ENCODE measurements at places on chromosomes 2 and 18. TPM values are rescaled to one million over a fixed set of nuclear protein-coding genes. Genes with fewer than 3 reads are reported as not detected.

DNA sequence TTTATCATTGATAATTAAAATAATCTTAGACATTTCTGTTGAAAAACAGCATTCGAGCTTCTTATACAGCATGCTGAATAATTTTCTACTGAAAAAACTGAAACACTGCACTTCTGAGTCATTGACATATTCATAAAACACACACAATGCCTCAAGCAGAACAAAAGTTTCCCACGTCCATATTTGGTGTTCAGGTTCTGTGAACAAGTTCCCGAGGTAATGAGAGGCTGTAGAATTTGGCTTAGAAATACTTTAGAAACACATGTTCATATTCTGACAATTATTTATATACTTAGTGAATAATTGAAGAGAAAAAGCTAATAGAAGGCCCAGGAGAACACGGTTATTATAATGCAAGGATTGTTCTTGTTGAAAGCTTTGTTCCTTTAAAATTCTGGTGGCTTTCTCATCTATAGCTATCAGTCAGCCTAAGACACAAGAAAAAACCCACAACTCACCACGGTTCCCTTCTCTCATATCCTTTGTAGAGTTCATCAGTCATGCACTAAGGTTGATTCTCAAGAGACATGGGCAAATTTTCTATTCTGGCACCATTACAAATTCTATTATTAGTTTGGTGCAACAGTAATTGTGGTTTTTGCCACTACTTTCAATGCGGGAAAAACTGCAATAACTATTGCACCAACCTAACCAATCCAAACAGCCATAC is 194.4 kb downstream of the TMX3 start:
- no peak for DNase-seq
- H3K36me3 ChIP-seq = no peaks in the 10 kb centered on the region
- H3K4me3 ChIP-seq = no peak overlapping the region

DNA sequence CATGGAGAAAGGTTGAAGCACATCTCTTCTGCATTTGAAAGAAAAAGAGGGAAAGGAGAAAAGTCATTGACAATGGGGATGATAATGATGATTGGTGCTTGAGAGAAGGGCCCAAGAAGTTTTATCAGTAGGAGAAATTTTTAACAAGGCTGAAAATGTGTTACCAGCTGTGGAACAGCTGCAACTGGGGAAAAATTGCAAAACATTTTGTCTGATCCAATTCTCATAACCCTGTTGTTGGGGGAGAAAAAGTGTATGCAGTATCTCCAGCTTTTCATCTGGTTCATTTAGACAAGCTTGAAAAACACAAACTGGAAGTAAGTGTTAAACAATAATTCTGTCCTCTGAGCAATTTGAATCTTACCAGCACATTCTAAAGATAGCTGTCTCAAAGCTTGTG is 92.7 kb downstream of the CSRNP3 start:
- no peak overlapping the region for H3K4me3 ChIP-seq
- no peaks in the 10 kb centered on the region for H3K4me1 ChIP-seq
- H3K27me3 ChIP-seq = peaks cover 17% of the 10 kb centered on the region

The PHOSPHO2 gene
- total RNA-seq = 4.4 TPM

GRCh38 chr2:104774631-104775030 is 79.3 kb upstream of the POU3F3 start:
- no peak overlapping the region for H3K4me3 ChIP-seq
- H3K27me3 ChIP-seq = peaks cover 32% of the 10 kb centered on the region
- H3K36me3 ChIP-seq = no peaks in the 10 kb centered on the region

- H3K4me1 ChIP-seq = no peaks in the 10 kb centered on the region
- peaks cover 16% of the 10 kb centered on the region for H3K27me3 ChIP-seq
- no peak overlapping the region for H3K4me3 ChIP-seq
- H3K36me3 ChIP-seq = no peaks in the 10 kb centered on the region
- H3K27ac ChIP-seq = no peak overlapping the region
These were observed 164.8 kb downstream of the METTL4 start for GRCh38 chr18:2406544-2406943.

DNA sequence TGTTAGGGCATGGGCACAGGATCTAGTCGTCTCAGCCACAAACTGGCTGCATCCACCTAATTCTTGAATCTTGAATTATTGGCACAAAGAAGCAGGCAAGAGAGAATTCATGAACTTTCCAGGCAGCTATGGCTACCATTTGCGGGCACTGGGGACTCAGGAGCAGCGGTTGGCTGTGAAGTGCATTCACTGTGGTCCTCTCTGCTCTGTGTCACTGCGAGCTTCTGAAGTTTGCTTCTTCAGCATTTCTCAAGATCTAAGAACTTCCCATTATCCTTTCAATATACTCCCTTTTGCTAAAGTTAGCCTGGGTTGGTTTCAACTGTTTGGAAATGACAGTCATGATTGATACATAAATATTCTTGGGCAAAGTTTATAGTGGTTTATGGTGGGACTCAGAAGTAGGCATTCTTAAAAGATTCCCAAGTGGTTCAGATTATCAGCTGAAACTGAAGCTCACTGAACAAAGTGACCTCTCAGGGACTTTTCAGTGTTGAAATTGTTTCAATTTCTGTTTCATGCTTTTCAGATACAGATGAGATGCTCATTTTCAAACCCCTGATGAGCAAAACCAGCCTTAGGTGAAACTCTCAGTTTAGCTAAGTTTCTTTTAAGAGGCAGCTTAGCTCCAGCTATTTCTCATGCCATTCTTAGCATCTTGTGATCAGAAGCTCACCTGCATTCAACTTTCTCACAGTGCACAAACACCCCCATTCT is 1258.3 kb upstream of the GYPC start:
- H3K27me3 ChIP-seq = no peaks in the 10 kb centered on the region
- H3K4me1 ChIP-seq = no peaks in the 10 kb centered on the region
- no peaks in the 10 kb centered on the region for H3K36me3 ChIP-seq

GRCh38 chr2:217096474-217097225 is 236.8 kb upstream of the TNP1 start:
- peak overlapping the region; percentile 52 for H3K27ac ChIP-seq
- H3K4me1 ChIP-seq = peaks cover 36% of the 10 kb centered on the region
- H3K36me3 ChIP-seq = no peaks in the 10 kb centered on the region
- H3K4me3 ChIP-seq = no peak overlapping the region
- DNase-seq = no peak
- H3K27me3 ChIP-seq = peaks cover 12% of the 10 kb centered on the region

- DNase-seq = no peak
- H3K4me3 ChIP-seq = no peak overlapping the region
- H3K4me1 ChIP-seq = no peaks in the 10 kb centered on the region
- H3K27ac ChIP-seq = no peak overlapping the region
- no peaks in the 10 kb centered on the region for H3K36me3 ChIP-seq
- H3K27me3 ChIP-seq = peaks cover 36% of the 10 kb centered on the region
These were observed 256.3 kb upstream of the PKDCC start for GRCh38 chr2:41791523-41791922.

DNA sequence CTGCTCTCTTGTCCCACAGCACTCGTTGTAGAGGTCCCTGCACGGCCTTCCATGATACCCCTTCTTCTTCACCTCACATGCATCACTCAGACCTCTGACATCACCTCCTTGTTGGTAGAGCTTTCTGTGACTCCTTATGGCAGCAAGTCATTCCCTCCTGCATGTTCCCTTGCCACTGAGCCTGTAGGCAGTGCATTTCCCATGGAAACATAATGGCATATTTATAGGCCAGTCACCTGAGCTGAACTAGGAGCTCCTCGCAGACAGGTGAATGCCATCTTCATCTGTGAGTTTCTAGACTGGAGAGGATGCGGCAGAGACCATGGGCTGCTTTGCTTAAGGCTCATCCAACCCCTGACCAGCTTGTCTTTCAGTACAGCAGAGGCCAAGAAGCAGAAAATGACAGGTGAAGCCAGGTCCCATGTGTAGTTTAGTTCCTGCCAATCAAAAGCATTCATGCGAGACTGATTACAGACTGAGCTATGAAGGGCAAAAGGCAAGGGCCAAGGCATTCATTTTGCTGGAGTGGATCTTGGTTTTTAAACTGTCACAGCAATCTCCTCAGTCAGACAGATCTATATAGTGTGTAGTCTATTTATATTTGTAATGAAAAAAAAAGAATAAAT is 59.4 kb upstream of the NEDD4L start:
- H3K4me3 ChIP-seq = no peak overlapping the region
- no peaks in the 10 kb centered on the region for H3K36me3 ChIP-seq
- no peak for DNase-seq

- H3K27me3 ChIP-seq = peaks cover 11% of the 10 kb centered on the region
- H3K4me3 ChIP-seq = no peak overlapping the region
- H3K4me1 ChIP-seq = peaks cover 18% of the 10 kb centered on the region
These were observed 45.7 kb upstream of the RAPH1 start for GRCh38 chr2:203580844-203581243.

DNA sequence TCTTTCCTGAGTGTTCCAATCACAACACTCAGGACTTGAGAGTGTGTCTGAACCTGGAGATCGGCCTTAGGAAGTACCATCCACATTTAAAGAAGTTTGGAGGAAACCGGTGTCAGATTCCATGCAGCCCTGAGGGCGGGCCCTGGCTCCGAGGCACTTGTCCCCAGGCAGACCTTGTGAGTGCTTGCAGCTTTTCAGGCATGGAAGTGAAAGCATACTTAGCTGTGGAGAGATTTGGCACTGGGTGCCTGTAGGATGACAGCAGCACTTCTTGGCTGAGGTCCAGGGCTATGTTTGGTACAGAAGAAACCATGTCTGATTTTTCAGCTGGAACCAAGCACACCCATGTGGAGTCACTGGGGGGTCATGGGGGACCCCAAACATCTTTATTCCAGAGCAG is 230.8 kb downstream of the SEPTIN10 start:
- peaks cover 2% of the 10 kb centered on the region for H3K4me1 ChIP-seq
- H3K27me3 ChIP-seq = peaks cover 2% of the 10 kb centered on the region
- H3K27ac ChIP-seq = no peak overlapping the region
- DNase-seq = no peak
- no peak overlapping the region for H3K4me3 ChIP-seq
- no peaks in the 10 kb centered on the region for H3K36me3 ChIP-seq

- peak overlapping the region; percentile 88 for H3K27ac ChIP-seq
- no peaks in the 10 kb centered on the region for H3K27me3 ChIP-seq
- H3K4me3 ChIP-seq = peak overlapping the region; percentile 86
- H3K36me3 ChIP-seq = no peaks in the 10 kb centered on the region
- DNase-seq = no peak
These were observed 162.1 kb downstream of the UBE2E3 start for GRCh38 chr2:181142514-181142913.

GRCh38 chr2:233829193-233830110 is 24.9 kb downstream of the HJURP start:
- H3K4me3 ChIP-seq = no peak overlapping the region
- H3K27me3 ChIP-seq = peaks cover 7% of the 10 kb centered on the region
- DNase-seq = peak; percentile 16

DNA sequence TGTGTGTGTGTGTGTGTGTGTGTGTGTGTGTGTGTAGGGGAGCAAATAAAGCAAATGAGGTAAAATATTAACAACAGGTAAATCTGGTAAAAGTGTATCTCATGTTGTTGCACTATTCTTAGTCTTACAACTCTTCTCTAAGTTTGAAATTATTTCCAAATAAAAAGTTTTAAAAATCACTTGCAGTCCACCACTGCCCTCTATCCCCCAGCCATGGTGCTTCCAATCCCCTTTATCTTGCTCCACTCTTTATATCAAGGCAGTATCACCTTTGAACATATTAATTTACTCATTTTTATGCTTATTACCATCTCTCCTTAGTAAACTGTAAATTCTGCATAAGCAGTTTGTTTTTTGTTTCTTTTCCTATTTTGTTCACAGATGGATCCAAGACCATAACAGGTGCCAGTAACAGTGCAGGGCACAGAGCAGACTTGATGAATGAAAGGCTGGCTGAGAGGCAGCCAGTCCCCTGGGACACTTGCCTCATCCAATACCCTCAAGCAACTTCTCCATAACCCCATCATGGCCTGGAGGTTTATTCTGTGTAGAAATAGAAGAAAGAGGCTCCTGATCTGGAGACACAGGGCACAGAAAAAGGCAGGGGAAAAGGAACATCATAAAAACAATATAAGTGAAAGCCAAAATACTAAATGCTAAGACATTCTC is 67.6 kb downstream of the LDAH start:
- no peaks in the 10 kb centered on the region for H3K36me3 ChIP-seq
- no peak overlapping the region for H3K27ac ChIP-seq
- no peaks in the 10 kb centered on the region for H3K27me3 ChIP-seq
- no peak overlapping the region for H3K4me3 ChIP-seq
- no peak for DNase-seq

DNA sequence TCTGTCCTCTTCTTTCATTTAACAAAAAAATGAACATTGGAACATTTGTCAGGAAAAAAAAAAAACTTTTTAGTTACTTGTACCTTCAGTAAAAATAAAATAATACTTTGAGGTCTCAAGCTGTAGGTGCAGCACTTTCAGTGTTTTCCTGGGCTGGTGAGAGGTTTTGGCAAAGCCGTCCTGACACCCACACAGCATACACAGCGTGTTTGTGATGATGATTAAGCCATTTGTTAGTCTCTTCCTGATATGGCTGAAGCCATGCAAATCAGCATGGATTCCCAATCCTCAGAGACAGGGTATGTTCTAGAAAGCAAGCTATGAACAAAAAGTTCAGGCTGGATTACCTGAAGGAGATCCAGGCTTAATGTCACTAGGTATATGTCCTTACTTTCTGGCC is 236.8 kb downstream of the ZNF516 start:
- H3K36me3 ChIP-seq = no peaks in the 10 kb centered on the region
- H3K27me3 ChIP-seq = no peaks in the 10 kb centered on the region
- H3K4me1 ChIP-seq = no peaks in the 10 kb centered on the region

The ITGB6 gene
- not detected for total RNA-seq

The IGFBP2 gene
- not detected for total RNA-seq

The OSBPL6 gene
- 0.33 TPM for total RNA-seq

Data from natural killer cell treated with Interleukin-12 subunit alpha and Interleukin-12 subunit beta and Interleukin-15 and Interleukin-18, amount 100 ng/mL, for 72 hours (primary cell).